ENCODE measurements at places on chromosomes 5 and 9. TPM values are rescaled to one million over a fixed set of nuclear protein-coding genes. Genes with fewer than 3 reads are reported as not detected.

- no peak overlapping the region for H3K27ac ChIP-seq
- no peak overlapping the region for H3K4me3 ChIP-seq
Measured at GRCh38 chr5:58666598-58667581, 84.0 kb downstream of the RAB3C start.

- H3K27ac ChIP-seq: no peak overlapping the region
- no peaks in the 10 kb centered on the region for H3K27me3 ChIP-seq
- DNase-seq: peak; percentile 33
- H3K36me3 ChIP-seq: no peaks in the 10 kb centered on the region
- H3K4me1 ChIP-seq: no peaks in the 10 kb centered on the region
- H3K4me3 ChIP-seq: no peak overlapping the region
Measured at GRCh38 chr9:127136880-127137639, 14.6 kb upstream of the ANGPTL2 start.

Gene PCDHB14
- total RNA-seq: 0.09 TPM

DNA sequence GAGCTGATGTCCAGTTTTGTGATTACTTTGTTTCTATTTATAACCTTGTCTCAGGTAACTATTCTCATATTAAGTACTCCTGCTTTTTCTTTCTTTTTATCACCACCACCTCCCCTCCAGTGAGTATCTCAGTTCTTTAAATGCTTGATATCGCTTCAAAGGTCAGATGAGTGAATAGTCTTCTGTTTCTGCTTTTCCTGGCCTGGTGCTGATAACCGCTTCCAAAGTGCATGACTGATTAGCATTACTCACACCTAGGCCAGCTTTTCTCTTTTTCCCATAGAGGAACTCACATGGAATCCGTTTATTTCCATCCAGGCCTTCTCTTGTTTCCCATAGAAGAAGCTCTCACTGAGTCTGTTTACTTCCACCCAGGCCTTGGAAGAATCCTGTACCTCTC is 3.2 kb downstream of the SLC36A1 start:
- H3K27me3 ChIP-seq: peaks cover 5% of the 10 kb centered on the region
- H3K4me3 ChIP-seq: no peak overlapping the region
- peaks cover 8% of the 10 kb centered on the region for H3K4me1 ChIP-seq
- no peaks in the 10 kb centered on the region for H3K36me3 ChIP-seq
- no peak for DNase-seq

Gene FGD3
- 54.6 TPM for total RNA-seq

GRCh38 chr5:85108471-85108870 is 723.8 kb upstream of the EDIL3 start:
- no peaks in the 10 kb centered on the region for H3K36me3 ChIP-seq
- no peak for DNase-seq

- no peak overlapping the region for H3K4me3 ChIP-seq
- H3K4me1 ChIP-seq: no peaks in the 10 kb centered on the region
- no peak for DNase-seq
Measured at GRCh38 chr9:16105168-16106020, 552.6 kb downstream of the CCDC171 start.

DNA sequence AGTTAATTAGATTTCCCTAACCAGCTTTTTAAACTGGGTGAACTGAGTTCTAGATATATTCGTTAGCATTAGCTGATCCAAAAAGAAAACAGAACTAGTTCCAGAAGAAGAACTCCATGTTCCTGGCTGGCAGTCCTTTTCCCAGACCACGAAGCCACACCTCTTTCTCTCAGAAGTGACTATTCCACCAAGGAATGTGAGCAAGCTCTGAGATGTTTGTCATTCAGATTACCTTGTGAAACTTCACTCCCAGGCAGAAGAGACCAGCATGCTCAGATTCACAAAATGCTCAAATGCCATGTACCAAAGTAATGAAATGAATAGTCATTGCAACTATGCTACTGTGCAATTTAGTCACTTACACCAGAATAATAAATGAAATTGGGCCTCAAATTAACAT is 4.4 kb upstream of the SSBP2 start:
- H3K4me1 ChIP-seq: peaks cover 11% of the 10 kb centered on the region
- no peaks in the 10 kb centered on the region for H3K27me3 ChIP-seq
- DNase-seq: no peak
- no peak overlapping the region for H3K27ac ChIP-seq
- H3K36me3 ChIP-seq: no peaks in the 10 kb centered on the region

Gene LPAR1
- not detected for total RNA-seq

GRCh38 chr9:78927099-78927940 is 630.4 kb downstream of the PSAT1 start:
- no peak for DNase-seq
- no peaks in the 10 kb centered on the region for H3K4me1 ChIP-seq
- no peak overlapping the region for H3K27ac ChIP-seq
- H3K4me3 ChIP-seq: no peak overlapping the region
- no peaks in the 10 kb centered on the region for H3K36me3 ChIP-seq

Gene SLC27A6
- total RNA-seq: not detected

DNA sequence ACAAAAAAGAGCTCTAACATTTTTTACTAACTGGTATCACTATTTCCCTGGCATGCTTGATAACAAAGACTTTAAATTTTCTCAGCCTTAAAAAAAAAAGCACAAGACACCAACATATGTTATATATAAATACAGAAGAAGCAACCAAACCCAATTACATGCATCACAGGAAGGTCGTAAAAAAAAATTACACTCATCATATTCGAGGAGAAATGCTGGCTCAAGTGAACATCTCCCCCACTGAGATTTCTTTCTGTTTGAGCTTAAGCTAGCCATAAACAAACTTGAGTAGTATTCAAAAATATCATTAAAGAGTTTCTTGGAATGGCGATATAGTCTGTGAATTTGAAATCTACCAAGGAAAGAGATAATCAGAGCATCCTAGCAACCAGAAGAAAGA is 7.5 kb upstream of the MSH3 start:
- H3K27me3 ChIP-seq: no peaks in the 10 kb centered on the region
- no peak for DNase-seq
- no peaks in the 10 kb centered on the region for H3K4me1 ChIP-seq
- H3K36me3 ChIP-seq: no peaks in the 10 kb centered on the region
- no peak overlapping the region for H3K4me3 ChIP-seq

- H3K27ac ChIP-seq: no peak overlapping the region
- no peaks in the 10 kb centered on the region for H3K4me1 ChIP-seq
- DNase-seq: no peak
- no peak overlapping the region for H3K4me3 ChIP-seq
- no peaks in the 10 kb centered on the region for H3K27me3 ChIP-seq
- no peaks in the 10 kb centered on the region for H3K36me3 ChIP-seq
Measured at GRCh38 chr5:139262059-139262741, 31.3 kb upstream of the MATR3 start.

DNA sequence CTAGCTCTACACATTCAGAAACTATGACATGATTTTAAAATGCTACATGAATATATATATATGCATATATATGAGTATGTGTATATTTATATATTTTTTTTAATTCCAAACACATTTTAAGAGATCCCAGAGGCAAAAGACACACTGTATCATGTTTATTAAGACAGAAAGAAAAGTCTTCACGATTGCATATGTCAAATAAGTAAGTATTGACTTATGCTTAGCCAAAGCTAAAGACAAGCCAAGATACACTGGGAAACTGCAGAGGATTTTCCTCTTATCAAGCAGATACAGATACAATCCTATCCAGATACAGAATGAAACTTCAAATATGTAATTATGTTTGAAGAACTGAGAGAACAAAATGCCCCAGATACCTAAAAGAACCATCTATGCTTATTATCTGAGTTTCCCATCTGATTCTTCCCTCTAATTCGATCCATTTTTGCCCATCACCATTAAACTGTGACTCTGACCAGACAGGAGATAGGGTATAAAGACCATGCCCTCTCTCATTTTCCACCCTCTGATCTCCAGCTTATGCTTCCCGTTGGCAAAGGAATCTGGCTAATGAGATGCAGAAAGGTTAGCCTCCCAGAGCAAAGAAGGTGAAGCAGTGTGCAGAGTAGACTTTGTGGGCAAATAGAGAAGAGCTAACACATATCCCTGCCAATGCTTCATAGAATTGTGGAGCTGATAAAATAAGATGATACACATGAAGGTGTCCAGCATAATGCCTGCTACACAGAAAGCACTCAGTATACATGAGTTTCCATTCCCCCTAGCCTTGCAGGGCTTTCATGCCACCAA is 131.0 kb upstream of the TARS1 start:
- H3K36me3 ChIP-seq: no peaks in the 10 kb centered on the region
- H3K4me1 ChIP-seq: no peaks in the 10 kb centered on the region
- no peak overlapping the region for H3K27ac ChIP-seq
- no peak overlapping the region for H3K4me3 ChIP-seq

DNA sequence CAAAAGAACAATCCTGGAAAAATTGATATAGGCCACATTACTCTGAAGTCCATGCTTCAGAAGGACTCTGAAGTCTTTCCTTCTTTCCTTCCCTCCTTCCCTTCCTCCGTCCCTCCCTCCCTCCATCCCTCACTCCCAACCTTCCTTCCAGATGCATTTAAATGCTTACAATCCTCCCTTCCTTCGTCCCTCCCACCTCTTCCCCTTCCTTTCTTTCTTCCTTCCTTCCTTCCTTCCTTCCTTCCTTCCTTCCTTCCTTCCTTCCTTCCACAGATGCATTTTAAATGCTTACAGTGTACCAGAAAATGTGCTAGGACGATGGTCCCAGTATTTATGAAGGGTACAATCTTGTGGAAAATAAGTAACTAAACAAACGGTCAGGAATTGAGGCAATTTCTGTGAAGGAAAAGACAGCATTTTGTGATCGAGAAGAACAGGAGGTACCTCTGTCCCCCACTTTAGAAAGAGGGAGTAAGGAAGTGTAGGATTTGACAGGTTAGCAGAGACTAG is 181.3 kb upstream of the TUT7 start:
- no peaks in the 10 kb centered on the region for H3K36me3 ChIP-seq
- no peaks in the 10 kb centered on the region for H3K4me1 ChIP-seq
- no peak overlapping the region for H3K4me3 ChIP-seq
- no peaks in the 10 kb centered on the region for H3K27me3 ChIP-seq
- no peak overlapping the region for H3K27ac ChIP-seq

DNA sequence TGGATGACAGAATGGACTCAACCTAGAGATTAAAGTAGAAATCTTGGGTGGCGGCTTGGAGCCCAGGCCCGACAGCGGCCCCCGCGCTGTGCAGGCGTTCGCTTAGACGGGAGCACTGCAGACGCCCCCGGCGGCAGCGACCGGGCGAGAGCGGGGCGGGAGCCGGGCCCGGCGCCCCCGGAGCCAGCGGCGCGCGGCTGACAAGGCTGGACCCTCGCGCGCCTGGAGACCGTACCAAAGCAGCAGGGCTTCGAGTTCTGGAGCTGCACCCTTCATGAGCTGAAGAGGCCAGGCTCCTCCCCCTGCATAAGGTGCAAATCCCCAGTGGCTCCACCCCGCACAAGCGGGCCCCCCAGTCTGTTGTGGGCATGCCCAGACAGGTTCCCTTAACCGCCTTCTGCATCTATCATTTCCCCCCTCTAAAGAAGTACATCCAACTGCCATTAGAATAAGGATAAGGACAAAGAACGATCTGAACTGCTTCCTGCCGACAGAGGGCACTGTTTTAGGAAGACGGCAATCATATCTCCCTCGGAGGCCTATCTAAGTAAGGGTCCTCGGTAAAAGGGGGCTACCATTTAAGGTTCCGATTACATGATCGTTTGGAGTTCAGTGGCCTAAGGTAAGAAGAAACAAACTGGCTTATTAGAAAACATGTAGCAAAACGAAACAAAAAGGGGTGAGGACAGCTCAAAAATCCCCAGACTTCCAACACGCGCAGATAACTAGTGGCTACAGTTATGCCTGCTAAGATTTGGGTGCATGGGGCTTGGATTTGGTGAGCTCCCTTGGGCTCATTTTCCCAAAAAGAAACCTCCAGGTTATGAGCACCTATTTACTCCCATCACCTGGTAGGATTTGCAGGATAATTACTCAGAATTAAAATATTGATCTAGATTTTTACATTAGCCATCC is 66.3 kb downstream of the RGMB start:
- DNase-seq: no peak
- H3K27me3 ChIP-seq: no peaks in the 10 kb centered on the region
- no peak overlapping the region for H3K4me3 ChIP-seq
- H3K27ac ChIP-seq: no peak overlapping the region

DNA sequence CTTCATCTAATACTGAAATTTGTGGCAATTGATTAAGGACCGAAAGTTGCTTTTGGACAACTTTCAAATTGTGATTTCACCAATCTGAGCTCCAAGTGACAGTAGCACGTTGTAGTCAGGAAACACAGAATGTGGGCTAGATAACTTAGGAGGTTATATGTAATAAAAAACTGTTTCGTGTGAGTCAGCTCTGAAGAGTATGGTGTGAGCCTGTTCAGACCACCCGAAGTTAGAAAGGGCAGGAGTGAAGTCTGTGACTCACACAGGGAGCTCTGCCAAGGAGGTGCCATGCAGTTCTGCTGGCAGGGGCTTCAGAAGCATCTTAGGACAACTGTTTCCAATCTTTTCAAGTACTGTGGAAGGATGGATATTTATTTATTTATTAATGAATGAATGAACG is 16.4 kb upstream of the ZBTB34 start:
- no peaks in the 10 kb centered on the region for H3K4me1 ChIP-seq
- no peak overlapping the region for H3K4me3 ChIP-seq
- no peak for DNase-seq
- no peak overlapping the region for H3K27ac ChIP-seq
- H3K36me3 ChIP-seq: no peaks in the 10 kb centered on the region
- H3K27me3 ChIP-seq: no peaks in the 10 kb centered on the region

DNA sequence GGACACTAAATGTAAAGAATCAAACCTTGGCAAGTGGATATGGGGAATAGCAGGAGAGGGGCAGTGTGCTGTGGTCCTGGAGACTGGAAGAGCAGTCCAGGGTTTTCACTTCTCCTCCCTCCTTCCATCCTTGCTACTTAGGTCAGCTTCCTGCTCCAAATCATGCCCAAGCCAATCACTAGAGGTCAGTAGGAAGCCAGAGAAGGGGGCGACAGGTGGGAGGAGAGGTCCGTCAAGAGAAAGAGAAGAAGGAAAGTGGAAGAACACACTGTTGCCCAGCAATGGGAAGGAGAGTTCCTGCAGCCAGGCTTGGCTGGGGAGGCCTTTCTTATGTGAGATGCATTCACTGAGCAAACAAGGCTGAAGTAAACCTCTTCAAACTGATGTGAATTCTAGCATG is 289.6 kb downstream of the DTWD2 start:
- no peaks in the 10 kb centered on the region for H3K4me1 ChIP-seq
- H3K27ac ChIP-seq: no peak overlapping the region
- H3K36me3 ChIP-seq: no peaks in the 10 kb centered on the region
- no peak for DNase-seq

DNA sequence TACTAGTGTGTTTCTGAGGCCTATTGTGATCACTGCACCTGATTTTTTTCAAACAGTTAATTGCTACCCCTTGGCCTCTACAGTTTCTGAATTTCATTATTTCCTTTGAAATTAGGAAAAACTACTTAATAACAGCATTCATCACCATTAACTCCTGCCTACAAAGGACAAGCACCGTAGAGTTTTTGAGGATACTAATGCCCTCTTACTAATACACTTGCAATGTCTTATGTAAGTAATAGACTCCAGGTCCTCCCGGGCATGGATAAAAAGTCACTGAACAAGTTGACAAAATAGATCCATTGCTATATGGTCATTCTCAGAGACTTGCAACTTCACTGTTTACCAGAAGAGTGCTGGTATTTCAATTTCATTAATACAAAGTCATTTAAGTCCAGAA is 1172.5 kb downstream of the CDH12 start:
- no peaks in the 10 kb centered on the region for H3K4me1 ChIP-seq
- H3K27ac ChIP-seq: no peak overlapping the region
- no peak overlapping the region for H3K4me3 ChIP-seq
- no peaks in the 10 kb centered on the region for H3K36me3 ChIP-seq
- H3K27me3 ChIP-seq: no peaks in the 10 kb centered on the region

Gene CDX1
- not detected for total RNA-seq

Gene GFM2
- 33.9 TPM for total RNA-seq

Gene MUSK
- total RNA-seq: not detected

Gene TTC23L
- total RNA-seq: 0.63 TPM

Measured in CD8-positive, alpha-beta memory T cell (primary cell).